ENCODE measurements at places on chromosomes 12 and 14. TPM values are rescaled to one million over a fixed set of nuclear protein-coding genes. Genes with fewer than 3 reads are reported as not detected.

CYP46A1 gene
- 1.5 TPM for polyA plus RNA-seq

TAS2R31 gene
- 0.82 TPM for polyA plus RNA-seq

GRCh38 chr12:19409376-19409775 is 29.9 kb upstream of the AEBP2 start:
- DNase-seq, result no peak

DNA sequence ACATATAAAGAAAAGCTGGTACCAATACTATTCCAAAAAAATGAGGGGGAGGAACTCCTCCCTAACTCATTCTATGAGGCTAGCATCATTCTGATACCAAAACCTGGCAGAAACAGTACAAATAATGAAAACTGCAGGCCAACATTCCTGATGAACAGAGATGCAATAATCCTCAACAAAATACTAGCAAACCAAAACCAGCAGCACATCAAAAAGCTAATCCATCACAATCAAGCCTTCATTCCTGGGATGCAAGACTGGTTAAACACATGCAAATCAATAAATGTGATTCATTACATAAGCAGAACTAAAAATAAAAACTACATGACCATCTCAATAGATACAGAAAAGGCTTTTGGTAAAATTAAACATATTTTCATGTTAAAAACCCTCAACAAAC is 281.3 kb downstream of the KCNH5 start:
- DNase-seq, result no peak

DNA sequence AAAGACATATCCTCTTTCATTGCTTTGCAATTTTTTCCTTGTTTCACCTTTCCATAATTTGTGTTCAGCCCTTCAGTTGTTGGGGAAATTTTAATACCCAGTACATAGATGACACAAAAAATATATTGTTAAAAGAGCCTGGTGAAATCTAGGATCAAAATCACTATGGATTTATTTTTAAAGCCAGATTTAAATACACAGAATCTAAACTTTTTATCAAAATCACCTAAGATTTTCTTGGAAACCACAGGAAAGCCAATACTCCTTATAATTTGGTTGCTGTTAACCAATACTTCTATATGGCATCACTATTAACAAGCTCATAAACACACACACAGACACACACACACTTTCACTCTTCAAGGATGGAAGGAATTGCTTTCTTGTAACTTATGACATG is at the start of gene TAS2R20:
TSS of gene TAS2R20 (minus strand) at position 101 of the 400 bp plus-strand sequence. CDS start 429 bp downstream, outside the sequence.
- DNase-seq, result no peak

DNA sequence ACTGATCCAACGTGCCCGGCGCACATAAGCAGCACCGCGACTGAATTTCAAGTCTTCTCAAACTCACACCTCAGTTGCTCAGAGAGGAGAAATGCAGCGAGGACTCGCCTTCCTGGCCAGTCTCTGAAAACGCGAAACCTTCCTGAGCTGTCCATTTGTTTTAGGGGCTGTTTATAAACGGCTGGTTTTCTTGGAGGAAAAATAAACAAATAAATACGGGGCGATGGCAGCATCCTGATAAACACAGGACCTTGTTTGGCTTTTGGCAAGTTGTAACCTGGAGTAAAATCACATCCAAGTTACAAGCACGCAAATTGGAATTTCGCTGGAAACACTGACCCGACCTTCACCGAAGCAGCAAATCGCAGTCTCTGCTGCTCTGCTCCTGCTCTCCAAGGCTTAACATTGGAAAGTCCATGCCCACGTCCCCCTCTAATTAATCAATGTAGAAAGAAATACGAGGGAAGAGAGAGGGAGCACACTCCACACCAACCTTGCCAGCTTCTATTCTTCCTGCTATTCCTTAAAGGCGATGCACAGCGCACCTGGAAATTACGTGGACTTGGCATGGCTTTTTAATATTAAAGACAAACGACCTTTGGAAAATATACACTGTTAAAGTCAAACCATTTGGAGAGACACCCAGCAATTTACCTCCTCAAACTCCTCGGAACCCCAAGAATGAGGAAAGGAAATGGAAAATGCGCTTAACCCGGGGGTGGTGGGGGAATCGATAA is 248.8 kb downstream of the APAF1 start:
- no peak for DNase-seq

GRCh38 chr12:68559246-68559645 is 51.5 kb upstream of the RAP1B start:
- DNase-seq, result no peak

- DNase-seq, result no peak
These were observed 46.3 kb downstream of the PPP2R5E start for GRCh38 chr14:63496837-63497400.

GRCh38 chr14:20228681-20229080 is at the start of gene OR11H7:
TSS of gene OR11H7 (plus strand) at chr14:20228981.
- DNase-seq, result no peak

DNA sequence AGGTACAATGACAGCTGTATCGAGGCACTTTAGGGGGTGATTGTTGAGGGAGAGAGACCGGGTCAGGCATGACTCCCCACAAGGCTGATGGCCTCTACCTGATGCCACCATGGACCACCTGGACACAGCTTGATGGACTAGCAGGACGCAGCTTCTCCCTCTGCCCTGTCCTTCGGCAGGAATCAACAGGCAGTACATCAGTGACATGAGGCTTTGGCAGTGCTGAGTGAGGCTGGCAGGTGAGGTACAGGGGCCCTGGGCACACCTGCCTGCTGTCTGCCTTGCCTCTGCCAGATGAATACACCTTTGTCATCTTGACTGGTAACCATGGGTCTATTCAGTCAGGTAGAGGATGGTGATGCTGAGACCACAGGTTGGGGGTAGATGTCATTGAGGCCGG is 25.3 kb upstream of the ESRRB start:
- no peak for DNase-seq

DNA sequence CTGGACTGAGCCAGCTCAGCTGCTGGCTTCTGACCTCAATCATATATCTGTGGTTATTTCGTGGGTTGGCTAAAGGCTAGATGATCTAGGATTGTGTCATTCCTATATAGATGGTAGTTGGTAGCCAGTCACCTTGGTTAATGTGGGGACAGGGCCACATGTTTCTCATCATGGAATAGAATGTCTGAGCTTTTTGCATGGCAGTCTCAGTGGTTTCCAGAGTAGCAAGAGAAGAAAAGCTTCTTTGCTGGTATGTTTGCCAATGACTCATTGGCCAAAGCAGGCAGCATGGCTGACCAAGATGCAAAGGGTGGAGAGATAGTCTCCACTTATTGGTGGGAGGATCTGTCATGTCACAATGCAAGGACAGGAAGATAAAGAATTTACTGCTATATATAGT is 746.4 kb upstream of the FLRT2 start:
- DNase-seq, result no peak

DNA sequence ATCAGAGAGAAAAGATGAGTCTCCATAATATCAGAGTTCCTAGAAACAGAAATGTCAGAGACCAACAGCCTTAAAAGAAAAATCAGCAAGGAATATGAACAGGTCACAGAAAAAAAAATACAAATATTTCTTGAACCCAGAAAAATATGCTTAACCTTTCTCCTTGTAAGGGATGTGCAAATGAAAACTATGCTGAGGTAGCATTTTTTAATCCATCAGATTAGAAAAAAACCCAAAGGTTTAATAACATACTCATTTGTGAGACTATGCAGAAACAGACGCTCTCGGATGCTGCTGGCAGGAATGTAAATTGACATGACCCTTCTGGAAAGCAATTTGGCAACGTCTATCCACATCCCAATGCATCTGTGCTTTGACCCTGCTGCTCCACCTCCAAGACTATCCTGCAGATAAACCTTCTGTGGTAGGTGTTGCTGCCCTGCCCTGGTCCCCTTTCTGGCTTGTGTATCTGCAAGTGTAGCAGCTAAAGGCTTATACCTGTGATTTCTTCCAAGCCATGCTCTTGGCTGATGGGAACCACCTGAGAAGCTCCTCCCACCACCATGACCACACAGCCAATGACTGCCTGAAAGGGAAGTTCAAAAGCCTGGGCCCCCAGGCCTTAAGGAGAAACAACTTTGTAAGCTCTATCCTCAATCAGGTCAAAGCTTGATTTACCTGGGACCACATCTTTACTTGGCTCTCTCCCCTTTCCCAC is 49.4 kb downstream of the LTBP2 start:
- DNase-seq, result no peak

Measured in large intestine (tissue), 12 donors.